ENCODE measurements at places on chromosomes 11 and 22. TPM values are rescaled to one million over a fixed set of nuclear protein-coding genes. Genes with fewer than 3 reads are reported as not detected.

Gene LUZP2
- 0.28 TPM for total RNA-seq

Gene RNF26
- total RNA-seq: 35.2 TPM

Gene NAALAD2
- 0.04 TPM for total RNA-seq

Gene APOL5
- not detected for total RNA-seq

Gene KCNJ1
- 0.03 TPM for total RNA-seq

Gene PLEKHB1
- not detected for total RNA-seq

Gene KRTAP5-7
- total RNA-seq: not detected

Gene PATE4
- total RNA-seq: not detected

Gene CALCA
- total RNA-seq: not detected

Gene TRIM22
- 63.6 TPM for total RNA-seq

Gene FADS3
- total RNA-seq: 7.9 TPM

Gene OR2D2
- total RNA-seq: 0.11 TPM

Gene PYGM
- total RNA-seq: 0.07 TPM

Gene FGF19
- total RNA-seq: 0.17 TPM

Gene TBX10
- total RNA-seq: not detected

Gene CSF2RB
- not detected for total RNA-seq

Gene HIC2
- 3.2 TPM for total RNA-seq

Gene C11orf65
- total RNA-seq: 0.95 TPM

Gene DEUP1
- total RNA-seq: not detected

Gene RAD9A
- 9.2 TPM for total RNA-seq

Gene NOX4
- total RNA-seq: 0.10 TPM

Gene CD3E
- total RNA-seq: not detected

Gene TMEM135
- total RNA-seq: 22.1 TPM

Gene CFL1
- total RNA-seq: 1,336 TPM

Gene ZNRD2
- 77.3 TPM for total RNA-seq

Gene BTG4
- total RNA-seq: 0.24 TPM

Gene C22orf15
- total RNA-seq: 0.35 TPM

Gene MUC6
- not detected for total RNA-seq

Gene ALG9
- 30.3 TPM for total RNA-seq

Gene SMIM35
- total RNA-seq: not detected

Gene CCND1
- total RNA-seq: 109 TPM

Gene ARHGAP20
- not detected for total RNA-seq

Gene BDNF
- total RNA-seq: 0.04 TPM

Gene MCAM
- 34.0 TPM for total RNA-seq

Data from foreskin keratinocyte (primary cell).